Myocyte (in vitro differentiated cells): ENCODE measurements at places on chromosomes 4 and X.

DNA sequence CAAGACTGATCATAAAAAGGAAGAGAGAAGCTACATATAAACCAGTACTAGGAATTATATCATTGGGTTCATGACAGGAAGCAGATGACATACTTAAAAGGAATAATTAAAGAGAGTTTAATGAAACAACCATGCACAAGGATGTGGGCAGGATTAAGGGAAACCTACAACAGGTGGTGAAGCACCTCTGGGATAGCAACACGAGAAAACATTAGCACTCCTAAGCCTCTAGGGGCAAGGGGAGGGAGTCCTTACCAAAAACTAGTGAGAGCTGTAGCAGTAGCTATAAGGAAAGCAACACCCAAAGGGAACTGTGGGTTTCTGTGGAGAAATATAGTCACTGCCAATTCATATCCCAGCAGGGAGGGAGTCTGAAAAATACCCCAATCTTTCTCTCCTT, 7.2 kb upstream of the THOC2 start:
- no peak for DNase-seq

DNA sequence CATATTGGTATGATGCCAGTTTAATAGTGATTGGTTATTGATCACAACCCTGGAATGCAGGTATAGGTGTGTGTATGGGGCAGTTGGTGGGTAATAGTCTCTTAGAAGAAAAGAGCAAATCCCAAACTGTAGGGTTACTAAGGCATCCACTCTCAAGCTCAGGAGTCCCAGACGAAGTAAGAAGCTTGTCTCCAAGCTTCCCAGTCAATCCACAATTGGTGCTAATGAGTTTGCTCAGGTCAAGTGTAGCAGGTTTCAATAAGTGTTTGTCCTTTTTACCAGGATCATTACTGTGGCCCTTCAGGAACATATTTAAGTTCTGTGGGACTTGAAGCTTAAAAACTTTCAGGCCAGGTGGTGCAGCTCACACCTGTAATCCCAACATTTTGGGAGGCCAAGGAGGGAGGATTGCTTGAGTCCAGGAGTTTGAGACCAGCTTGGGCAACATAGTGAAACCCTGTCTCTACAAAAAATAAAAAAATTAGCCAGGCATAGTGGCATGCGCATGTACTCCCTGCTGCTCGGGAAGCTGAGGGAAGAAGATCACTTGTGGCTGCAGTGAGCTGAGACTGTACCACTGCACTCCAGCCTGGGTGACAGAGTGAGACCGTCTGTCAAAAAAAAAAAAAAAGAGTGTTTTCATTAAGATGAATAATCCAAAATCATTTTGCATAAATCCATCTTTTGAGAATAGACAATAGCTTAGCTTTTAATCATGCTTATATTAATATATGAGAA, 166.8 kb downstream of the UNC5C start:
- DNase-seq: no peak

- DNase-seq: no peak
Observed at GRCh38 chrX:39996536-39996935, 101.2 kb downstream of the BCOR start.

- peak; percentile 38 for DNase-seq
Observed at GRCh38 chrX:150100261-150100660, 162.0 kb upstream of the EOLA2 start.

DNA sequence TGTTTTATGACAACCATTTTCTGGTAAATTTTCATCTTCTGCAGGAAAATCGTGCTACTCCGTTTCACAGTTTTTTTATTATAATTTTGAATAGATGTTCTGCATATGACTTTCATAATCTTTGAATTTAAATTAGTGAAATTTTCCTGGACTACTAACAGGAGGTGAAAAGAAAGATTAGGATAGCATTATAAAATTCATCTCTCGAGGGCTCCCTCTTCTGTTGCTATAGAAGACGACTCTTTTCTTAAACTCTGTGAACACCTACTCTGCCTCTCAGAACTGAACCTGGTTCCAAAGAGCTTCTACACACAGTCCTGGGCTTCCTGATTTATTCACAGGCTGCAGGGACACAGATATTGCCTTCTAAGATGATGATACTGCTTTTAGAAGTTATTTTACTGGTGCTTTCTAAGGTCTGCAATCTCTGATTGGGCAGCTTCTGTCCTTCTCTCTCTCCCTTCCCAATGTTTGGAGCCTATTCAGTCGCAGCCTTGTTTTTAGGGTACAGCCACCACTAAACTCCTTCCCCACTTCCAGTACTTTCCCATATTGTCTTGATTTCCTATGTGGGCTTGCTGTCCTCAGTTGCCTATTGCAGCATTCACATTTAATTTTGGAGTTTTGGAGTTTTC, 10.1 kb upstream of the SAP30 start:
- DNase-seq: peak; percentile 47

DNA sequence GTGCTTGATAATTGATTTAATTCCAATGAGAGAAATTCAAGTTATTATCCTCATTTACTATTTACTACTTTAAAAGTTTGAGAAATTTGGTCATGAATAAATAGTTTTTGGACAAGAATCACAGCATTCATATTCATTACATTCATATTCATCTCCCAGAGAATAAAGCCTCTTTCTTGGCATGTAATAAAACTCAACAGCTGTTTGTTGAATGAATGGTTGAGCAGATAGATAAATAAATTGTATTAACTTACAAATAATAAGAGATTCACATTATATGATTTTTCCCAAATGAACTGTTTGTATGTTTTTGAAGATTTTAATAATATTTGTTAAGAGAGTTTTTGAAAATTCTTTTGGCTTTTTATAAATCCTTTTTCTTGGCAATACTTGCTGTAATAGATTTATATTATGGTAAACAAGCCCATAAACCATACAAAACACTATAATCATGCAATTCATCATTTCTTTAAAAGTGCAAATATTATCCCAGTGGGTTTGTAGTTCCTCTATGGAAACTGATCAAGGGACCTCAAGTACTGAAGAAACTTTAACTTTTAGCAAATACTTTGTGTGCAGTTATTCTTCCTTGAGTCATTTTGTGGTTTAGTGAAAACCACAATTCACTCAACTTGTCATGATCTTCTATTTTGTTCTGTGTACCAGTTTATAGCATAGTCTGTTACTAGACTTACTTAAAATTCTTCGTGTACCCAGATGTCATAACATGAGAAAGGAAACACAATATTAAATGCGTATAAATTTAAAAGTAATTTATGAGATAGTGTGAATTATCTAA, 371.8 kb downstream of the ADGRL3 start:
- peak; percentile 47 for DNase-seq

DNA sequence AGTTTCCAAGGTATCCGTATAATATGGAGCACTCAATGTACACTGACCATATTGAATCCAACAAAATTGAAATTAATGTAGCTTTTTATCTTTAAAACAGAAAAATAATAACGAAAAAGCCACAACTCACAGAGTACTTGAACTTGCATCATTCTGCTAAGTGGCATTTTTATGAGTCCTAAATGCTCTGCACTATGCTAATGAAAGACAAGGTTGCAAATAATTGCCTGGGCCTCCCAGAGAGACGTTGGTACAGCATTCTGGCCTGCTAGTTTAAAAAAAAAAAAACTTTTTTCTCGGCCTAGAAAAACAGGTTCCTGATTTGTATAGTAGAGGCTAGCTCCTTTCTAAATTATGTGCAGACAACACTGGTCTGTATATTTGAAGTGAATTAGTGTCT, 4.3 kb upstream of the FAM9B start:
- DNase-seq: no peak

- no peak for DNase-seq
Observed at GRCh38 chr4:112931001-112931400, 118.5 kb upstream of the ANK2 start.

GRCh38 chr4:53307819-53308780, 57.8 kb downstream of the SCFD2 start:
- no peak for DNase-seq

GRCh38 chr4:153922148-153922547, 133.3 kb upstream of the SFRP2 start:
- DNase-seq: no peak

GRCh38 chr4:17554568-17554967, 22.4 kb upstream of the LAP3 start:
- DNase-seq: no peak

DNA sequence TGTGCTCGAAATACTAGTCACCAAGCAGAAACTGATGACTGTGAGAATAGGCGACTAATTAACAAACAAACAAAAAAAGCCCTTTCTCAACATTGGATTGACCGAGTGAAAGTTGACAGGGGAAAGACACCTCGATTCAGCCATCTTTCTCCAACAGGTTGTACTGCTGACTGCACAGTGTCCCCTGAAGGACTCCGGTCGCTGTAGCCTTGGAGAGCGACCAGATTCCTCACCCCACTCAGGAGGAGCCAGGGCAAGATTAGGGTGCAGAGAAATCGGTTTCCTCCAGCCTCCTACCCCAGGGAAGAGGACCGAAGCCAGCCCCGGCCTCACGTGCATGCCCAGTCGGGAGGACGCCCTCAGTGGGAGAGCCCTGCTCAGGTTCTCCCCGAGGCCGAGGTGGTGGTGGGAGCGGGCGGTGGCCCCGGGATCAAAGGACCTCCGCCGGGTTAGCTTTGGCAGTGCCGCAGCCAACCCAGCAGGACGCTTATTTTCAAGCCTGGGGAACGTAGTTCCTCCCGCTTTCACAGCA, 1.1 kb upstream of the RAP1GDS1 start:
- no peak for DNase-seq

GRCh38 chr4:125352521-125352920, 37.8 kb downstream of the FAT4 start:
- no peak for DNase-seq

DNA sequence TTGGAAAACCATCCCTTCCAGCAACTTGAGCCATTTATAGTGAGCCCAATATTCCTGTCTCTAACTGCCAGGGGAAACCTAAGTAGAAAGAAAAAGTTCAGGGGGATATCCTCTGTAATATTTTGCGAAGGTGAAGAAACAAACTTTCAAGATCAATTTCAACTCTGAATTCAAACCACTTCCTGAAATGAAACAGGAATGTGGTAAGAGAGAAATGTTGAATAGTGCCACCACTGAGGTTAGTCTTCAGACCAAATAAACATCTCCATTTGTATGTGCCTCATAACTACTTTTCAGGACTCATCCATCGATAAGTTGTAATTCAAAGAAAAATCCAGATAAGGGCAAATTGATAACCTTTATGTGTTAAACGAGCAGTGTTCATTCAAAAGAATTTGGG, 128.7 kb downstream of the GABRB1 start:
- no peak for DNase-seq

DNA sequence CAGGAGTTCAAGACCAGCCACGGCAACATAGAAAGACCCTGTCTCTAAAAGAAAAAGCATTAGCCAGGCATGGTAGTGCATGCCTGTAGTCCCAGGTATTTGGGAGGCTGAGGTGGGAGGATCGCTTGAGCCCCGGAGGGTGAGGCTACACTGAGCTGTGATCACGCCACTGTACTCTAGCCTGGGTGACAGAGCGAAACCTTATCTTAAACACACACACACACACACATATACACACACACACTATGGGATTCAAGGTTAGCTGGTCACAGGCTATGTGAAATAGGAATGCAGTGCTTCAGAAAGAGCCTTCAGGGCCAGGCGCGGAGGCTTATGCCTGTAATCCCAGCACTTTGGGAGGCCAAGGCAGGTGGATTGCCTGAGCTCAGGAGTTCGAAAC, 23.5 kb downstream of the NLGN3 start:
- DNase-seq: no peak

DNA sequence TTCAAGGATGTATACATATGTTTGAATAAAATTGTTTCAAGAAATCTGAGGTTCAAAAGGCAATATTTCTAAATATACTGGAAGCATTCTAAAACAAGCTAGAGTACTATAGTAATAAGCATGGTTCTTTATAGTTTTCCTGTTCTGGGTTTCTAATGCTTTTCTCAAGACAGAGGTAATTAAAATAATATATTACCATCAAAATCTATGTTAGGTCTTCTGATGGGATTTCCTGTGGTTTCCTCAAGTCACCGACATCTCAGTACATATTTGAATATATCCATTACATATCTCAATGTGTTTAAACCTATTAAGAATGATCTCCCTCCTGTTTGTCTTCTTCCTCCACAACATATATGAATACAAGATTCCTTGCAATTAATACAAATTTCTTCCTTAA, 25.6 kb downstream of the ARSJ start:
- DNase-seq: no peak

DNA sequence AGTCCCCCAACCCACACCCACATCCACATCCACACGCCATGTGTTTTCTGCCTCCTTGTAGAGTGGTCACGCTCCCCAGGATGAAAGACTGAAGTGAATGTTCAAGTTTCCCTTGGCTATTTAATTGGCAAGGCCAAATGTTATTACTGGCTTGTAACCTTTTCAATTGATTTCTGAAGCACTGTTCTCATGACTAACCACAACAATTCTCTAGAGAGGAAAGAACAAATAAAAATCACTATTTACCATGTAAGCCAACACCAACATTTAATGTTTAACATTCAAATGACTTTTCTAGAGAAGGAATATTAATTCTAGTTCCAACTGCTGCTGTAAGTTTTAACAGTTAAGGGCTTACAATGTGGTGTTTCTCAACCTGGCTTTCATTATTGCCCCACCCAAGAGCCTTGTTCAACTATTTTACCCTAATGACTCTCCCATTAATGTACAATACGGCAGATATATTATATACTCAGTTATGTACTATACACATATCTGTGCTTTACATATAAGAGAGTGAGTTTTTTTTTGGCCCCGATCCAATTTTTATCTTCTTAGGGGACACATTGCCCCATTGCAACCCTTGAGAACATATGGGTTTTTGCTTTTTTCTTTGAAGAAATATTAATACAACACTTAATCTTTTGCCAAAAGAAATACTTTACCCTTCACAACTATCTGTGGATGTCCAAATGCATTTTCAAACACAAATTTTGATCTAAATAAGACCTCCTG, 46.5 kb downstream of the RELL1 start:
- DNase-seq: no peak

GRCh38 chr4:145680902-145681301, 956 bp downstream of the C4orf51 start:
- DNase-seq: peak; percentile 3

DNA sequence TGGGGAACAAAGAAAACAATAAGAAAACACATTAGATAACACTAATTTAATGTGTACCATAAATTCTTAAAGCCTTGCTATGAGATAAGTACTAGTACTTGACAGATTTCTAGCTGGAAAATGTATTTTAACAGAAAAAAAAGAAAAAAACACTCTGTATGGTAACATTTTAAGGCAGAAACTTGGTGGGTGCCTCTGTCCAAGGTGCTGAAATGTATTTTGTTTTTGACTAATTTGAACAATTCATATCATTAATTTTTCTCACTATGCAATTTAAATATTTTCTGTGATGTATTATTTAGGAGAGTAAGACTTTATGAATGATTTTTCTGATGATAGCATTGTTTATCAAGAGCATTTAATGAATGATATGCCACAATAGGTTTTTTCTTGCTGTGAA, 107.5 kb downstream of the GABRG1 start:
- DNase-seq: no peak

- no peak for DNase-seq
Observed at GRCh38 chr4:151983854-151984253, 223.0 kb upstream of the GATB start.

GRCh38 chr4:38512840-38513239, 151.2 kb upstream of the KLF3 start:
- DNase-seq: no peak
